HT1080 (cell line): ENCODE measurements at places on chromosomes 12 and 14. TPM values are rescaled to one million over a fixed set of nuclear protein-coding genes. Genes with fewer than 3 reads are reported as not detected.

The AQP5 gene
- total RNA-seq, result not detected in 2 replicates

The G2E3 gene
- total RNA-seq, result 22.4 and 24.3 TPM in 2 replicates

The MPHOSPH9 gene
- 42.1 and 45.9 TPM in 2 replicates for total RNA-seq

The SLCO1B1 gene
- 0.07 TPM in 1 of 2 replicates, not detected in the other for total RNA-seq

The LBHD2 gene
- total RNA-seq, result not detected in 2 replicates

The NKX2-1 gene
- not detected in 2 replicates for total RNA-seq

The CHGA gene
- not detected in 2 replicates for total RNA-seq

The MMP14 gene
- total RNA-seq, result 480 and 530 TPM in 2 replicates
